Uterus (tissue), 4 donors: ENCODE measurements at places on chromosomes 3 and 15. TPM values are rescaled to one million over a fixed set of nuclear protein-coding genes. Genes with fewer than 3 reads are reported as not detected.
A peak's percentile ranks its signal among the peaks of the same experiment; 100 is the strongest.

DNA sequence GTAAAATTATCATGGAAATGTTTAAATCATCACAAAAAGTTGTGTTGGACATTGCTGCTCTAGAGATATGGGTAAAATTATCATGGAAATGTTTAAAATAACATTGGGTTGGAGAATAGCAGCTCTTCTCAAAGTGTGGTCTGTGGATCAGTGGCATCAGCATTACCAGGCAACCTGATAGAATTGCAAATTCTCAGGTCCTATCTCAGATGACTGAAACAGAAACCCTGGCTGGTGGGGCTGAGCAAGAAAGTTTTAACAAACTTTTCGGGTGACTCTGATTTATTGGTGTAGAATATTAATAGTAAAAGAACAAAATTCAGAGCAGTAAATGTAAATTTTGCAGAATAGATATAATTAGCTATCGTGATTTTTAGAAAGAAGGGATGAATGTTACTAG is 28.9 kb downstream of the NXPE3 start:
- H3K4me3 ChIP-seq: no peak overlapping the region
- DNase-seq: no peak
- no peaks in the 10 kb centered on the region for H3K36me3 ChIP-seq
- no peaks in the 10 kb centered on the region for H3K4me1 ChIP-seq
- no peak overlapping the region for H3K27ac ChIP-seq
- no peaks in the 10 kb centered on the region for H3K27me3 ChIP-seq

The SH2D7 gene
- not detected for total RNA-seq

- no peak overlapping the region for H3K4me3 ChIP-seq
- no peak for DNase-seq
- H3K36me3 ChIP-seq: no peaks in the 10 kb centered on the region
- H3K27me3 ChIP-seq: no peaks in the 10 kb centered on the region
- no peak overlapping the region for H3K27ac ChIP-seq
These were observed 53.5 kb downstream of the SLMAP start for GRCh38 chr3:57809609-57809968.

GRCh38 chr3:14152233-14152962 is 26.0 kb downstream of the XPC start:
- H3K27me3 ChIP-seq: no peaks in the 10 kb centered on the region
- no peak for DNase-seq
- no peak overlapping the region for H3K27ac ChIP-seq
- no peaks in the 10 kb centered on the region for H3K36me3 ChIP-seq

The CLDN18 gene
- not detected for total RNA-seq

DNA sequence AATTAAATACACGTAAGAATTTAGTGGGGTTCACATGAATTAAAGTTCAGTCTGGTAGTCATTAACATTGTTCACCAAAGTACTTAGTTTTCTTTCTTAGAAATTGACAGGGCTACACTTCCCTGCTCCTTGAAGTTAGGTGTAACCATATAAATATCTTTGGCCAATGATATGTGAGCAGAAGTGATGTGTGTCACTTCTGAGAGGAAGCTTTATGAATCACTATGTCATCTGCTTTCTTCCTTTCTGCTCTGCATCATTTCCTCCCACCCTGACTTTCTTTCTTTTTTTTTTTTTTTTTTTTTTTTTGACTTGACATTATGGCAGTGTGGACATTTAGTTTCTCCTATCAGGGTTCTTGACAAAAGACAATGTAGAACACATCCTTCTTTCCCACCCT is 156.2 kb upstream of the COL8A1 start:
- DNase-seq: no peak
- no peak overlapping the region for H3K27ac ChIP-seq
- no peak overlapping the region for H3K4me3 ChIP-seq
- H3K36me3 ChIP-seq: no peaks in the 10 kb centered on the region

The CPA3 gene
- 4.7 TPM for total RNA-seq

- H3K4me3 ChIP-seq: no peak overlapping the region
- H3K36me3 ChIP-seq: no peaks in the 10 kb centered on the region
- H3K4me1 ChIP-seq: no peaks in the 10 kb centered on the region
- H3K27me3 ChIP-seq: no peaks in the 10 kb centered on the region
These were observed 332.4 kb upstream of the TLE3 start for GRCh38 chr15:70430069-70430468.

The SCN11A gene
- total RNA-seq: 1.8 TPM

The CACNA2D3 gene
- 2.6 TPM for total RNA-seq

The FBN1 gene
- 584 TPM for total RNA-seq

The NR2E3 gene
- not detected for total RNA-seq

- no peak for DNase-seq
- H3K4me1 ChIP-seq: peaks cover 5% of the 10 kb centered on the region
- H3K27ac ChIP-seq: no peak overlapping the region
- no peaks in the 10 kb centered on the region for H3K36me3 ChIP-seq
- H3K4me3 ChIP-seq: no peak overlapping the region
These were observed 2.7 kb downstream of the IQSEC1 start for GRCh38 chr3:13070391-13071070.

- no peak for DNase-seq
- no peaks in the 10 kb centered on the region for H3K4me1 ChIP-seq
- no peak overlapping the region for H3K4me3 ChIP-seq
- H3K27ac ChIP-seq: no peak overlapping the region
- H3K27me3 ChIP-seq: no peaks in the 10 kb centered on the region
These were observed 1.7 kb upstream of the FAH start for GRCh38 chr15:80151148-80151547.

GRCh38 chr3:31505371-31506048 is 27.2 kb upstream of the STT3B start:
- H3K4me3 ChIP-seq: no peak overlapping the region
- no peaks in the 10 kb centered on the region for H3K4me1 ChIP-seq
- DNase-seq: no peak
- H3K27me3 ChIP-seq: no peaks in the 10 kb centered on the region
- no peak overlapping the region for H3K27ac ChIP-seq

GRCh38 chr3:192940129-192940528 is 22.5 kb upstream of the MB21D2 start:
- DNase-seq: no peak
- no peaks in the 10 kb centered on the region for H3K4me1 ChIP-seq
- H3K27ac ChIP-seq: no peak overlapping the region
- H3K27me3 ChIP-seq: no peaks in the 10 kb centered on the region

DNA sequence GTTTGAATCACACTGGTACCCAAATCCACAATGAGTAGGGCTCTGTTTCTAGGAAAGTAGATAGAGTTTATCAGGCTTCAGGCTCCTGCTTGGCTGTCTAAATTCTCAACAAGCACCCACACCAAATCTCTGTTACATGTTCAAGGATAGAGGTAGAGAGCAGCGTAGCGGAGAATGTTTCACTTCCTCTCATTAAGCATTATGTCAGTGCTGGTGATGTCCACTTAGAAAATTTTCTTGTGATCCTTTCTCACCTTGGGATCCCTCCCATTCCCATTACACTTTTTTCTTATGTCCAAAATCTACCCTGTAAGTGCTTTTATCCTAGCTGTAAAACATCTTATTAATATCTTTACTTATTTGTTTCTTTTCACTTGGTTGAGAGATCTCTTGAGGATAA is 34.7 kb upstream of the GCSAM start:
- no peaks in the 10 kb centered on the region for H3K36me3 ChIP-seq
- no peaks in the 10 kb centered on the region for H3K4me1 ChIP-seq
- no peak for DNase-seq

DNA sequence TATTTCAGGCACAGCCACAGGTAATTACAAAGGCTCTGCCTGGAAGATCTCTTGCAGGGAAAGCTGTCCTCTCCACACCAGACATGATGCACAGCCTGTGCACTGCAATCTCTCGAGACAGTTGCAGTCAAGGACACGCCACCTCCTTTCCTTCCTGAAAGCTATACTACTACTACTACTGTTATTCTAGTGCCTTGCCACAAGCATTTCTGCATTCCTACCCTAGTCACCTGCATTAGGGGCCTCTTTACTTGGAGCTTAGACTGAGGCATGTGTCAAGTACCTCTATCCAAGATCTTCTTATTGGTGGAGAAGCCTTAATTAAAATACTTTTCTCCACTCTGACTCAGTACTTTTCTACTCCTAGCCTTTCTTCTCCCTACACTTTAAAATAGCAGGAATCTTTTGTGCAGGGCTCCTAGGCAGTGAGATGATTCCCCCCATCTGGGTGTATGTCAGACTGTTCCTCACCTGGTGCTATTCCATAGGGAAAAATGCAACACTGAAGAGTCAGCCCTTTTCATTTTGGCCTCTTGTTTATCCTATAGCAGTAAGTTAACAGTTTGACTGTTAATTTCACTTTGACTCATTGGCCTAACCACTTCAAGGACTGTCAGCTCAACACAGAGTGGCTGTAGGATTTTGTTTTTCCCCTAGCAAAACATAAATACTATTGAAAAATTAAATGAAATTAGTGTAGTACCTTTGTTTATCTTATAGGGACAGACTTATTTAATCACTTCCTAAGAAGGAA is 78.9 kb downstream of the ESYT3 start:
- no peak overlapping the region for H3K27ac ChIP-seq
- H3K36me3 ChIP-seq: no peaks in the 10 kb centered on the region
- H3K4me3 ChIP-seq: no peak overlapping the region
- no peaks in the 10 kb centered on the region for H3K27me3 ChIP-seq

DNA sequence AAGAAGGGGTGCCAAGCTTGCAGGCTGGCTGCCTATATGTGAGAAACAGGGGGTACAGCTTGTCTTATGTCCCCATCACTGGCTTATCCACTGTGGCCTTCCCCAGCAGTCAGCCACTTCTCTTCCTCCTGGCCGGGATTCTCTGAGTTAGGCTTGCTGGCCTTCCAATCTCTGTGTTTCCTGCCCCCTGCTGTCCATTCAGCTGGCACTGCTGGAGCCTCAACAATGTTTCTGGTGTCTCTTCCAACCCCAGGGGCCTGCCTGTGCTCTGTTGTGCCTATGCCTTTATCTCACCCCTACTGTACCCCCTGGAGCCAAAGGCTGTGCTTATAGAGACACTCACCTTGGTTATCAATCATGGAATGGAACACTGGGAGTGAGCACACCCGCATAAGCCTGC is 36.5 kb downstream of the ANAPC13 start:
- no peaks in the 10 kb centered on the region for H3K4me1 ChIP-seq
- no peak overlapping the region for H3K4me3 ChIP-seq
- no peak overlapping the region for H3K27ac ChIP-seq
- no peaks in the 10 kb centered on the region for H3K27me3 ChIP-seq

The PDHB gene
- 40.9 TPM for total RNA-seq

- no peaks in the 10 kb centered on the region for H3K4me1 ChIP-seq
- DNase-seq: no peak
- no peaks in the 10 kb centered on the region for H3K27me3 ChIP-seq
- peak overlapping the region; percentile 86 for H3K27ac ChIP-seq
- no peaks in the 10 kb centered on the region for H3K36me3 ChIP-seq
These were observed 28.1 kb downstream of the RPSA start for GRCh38 chr3:39434574-39434973.

DNA sequence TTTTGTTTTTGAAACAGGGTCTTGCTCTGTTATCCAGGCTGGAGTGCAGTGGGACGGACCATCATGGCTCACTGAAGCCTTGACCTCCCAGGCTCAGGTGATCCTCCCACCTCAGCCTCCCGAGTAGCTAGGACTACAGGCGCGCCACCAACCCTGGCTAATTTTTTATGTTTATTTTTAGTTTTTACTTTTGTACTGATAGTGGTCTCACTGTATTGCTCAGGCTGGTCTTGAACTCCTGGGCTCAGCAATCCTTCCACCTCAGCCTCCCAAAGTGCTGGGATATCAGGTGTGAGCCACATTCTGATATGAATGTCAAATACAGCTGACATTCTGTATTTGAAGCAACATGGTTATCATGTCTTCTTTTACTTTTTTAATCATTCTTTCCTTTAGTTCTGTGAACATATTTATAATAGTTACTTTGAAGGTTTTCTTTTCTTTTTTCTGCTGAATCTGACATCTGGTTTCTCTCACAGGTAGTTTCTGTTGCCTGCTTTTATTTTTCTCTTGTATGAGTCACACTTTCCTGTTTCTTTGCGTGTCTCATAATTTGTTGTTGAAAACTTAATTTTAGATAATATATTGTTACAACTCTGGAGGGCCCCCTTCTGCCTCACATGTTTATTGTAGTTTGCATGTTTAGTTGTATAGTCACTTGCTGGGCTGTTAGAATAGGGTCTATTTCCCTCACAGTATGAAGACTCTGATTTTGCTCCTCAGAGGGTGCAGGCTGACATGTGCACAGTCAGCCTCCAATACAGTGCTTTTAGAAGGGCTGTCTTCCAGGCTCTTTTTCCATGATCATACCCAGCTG is 8.4 kb upstream of the CNTN4 start:
- H3K4me1 ChIP-seq: no peaks in the 10 kb centered on the region
- no peak overlapping the region for H3K4me3 ChIP-seq
- H3K27ac ChIP-seq: no peak overlapping the region
- H3K36me3 ChIP-seq: no peaks in the 10 kb centered on the region

GRCh38 chr3:188339410-188340295 is 185.7 kb downstream of the LPP start:
- DNase-seq: no peak
- H3K36me3 ChIP-seq: no peaks in the 10 kb centered on the region
- no peak overlapping the region for H3K4me3 ChIP-seq
- H3K4me1 ChIP-seq: peaks cover 3% of the 10 kb centered on the region
- H3K27me3 ChIP-seq: no peaks in the 10 kb centered on the region

GRCh38 chr15:60844511-60845174 is 365.7 kb upstream of the ICE2 start:
- no peaks in the 10 kb centered on the region for H3K27me3 ChIP-seq
- DNase-seq: no peak
- H3K27ac ChIP-seq: no peak overlapping the region
- no peaks in the 10 kb centered on the region for H3K4me1 ChIP-seq

DNA sequence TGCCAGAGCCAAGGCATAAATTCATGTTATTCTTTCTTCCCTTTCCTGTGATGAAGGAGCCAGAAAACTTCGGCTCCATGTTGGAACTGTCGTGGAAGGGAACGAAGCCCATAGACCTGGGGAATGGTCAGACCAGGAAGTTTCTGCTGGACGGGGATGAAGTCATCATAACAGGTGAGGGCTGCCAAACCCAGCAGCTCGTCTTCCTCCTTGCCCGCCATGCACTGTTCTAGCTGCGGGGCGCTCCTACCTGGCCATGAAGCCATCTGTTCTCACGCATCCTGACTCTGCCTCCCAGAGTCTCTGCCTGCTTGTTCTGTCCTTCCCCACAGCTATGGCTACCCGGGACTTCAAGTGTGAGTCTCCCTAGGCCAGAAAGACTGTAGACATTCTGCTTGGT is 28.2 kb downstream of the FAH start:
- no peak for DNase-seq
- H3K36me3 ChIP-seq: no peaks in the 10 kb centered on the region
- H3K27ac ChIP-seq: no peak overlapping the region
- H3K27me3 ChIP-seq: no peaks in the 10 kb centered on the region
- H3K4me1 ChIP-seq: no peaks in the 10 kb centered on the region
- no peak overlapping the region for H3K4me3 ChIP-seq

The SUCLG2 gene
- total RNA-seq: 53.3 TPM

The SERPINI2 gene
- not detected for total RNA-seq

The FEZF2 gene
- total RNA-seq: not detected

The ISLR gene
- 215 TPM for total RNA-seq

The TRH gene
- 0.37 TPM for total RNA-seq

DNA sequence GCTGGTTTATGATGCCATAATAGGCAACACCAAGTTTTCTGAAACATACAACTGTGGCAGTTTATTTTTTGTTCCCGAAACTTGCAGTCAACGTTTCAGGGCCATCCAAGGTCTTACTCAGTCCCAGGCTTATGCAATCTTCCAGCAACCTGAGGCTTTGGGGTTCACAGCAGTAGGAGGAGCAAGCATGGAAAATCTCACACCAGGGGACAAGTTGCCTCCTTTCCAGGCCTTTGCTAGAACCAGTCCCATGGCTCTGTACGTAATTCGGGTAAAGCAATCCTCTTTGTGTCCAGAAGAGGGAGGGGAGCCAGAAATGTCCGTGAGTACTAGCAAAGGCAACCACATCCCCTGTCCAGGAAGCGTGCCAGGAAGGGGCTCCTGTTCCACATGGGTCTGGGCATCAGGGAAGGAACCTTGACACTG is 4.7 kb upstream of the FAM240A start:
- DNase-seq: no peak
- H3K27ac ChIP-seq: no peak overlapping the region
- H3K36me3 ChIP-seq: no peaks in the 10 kb centered on the region
- H3K4me1 ChIP-seq: no peaks in the 10 kb centered on the region
- no peaks in the 10 kb centered on the region for H3K27me3 ChIP-seq
